NCI-H187 treated with DMSO at 0.1 percent for 48 hours (cell line): ENCODE measurements at places on chromosomes 2 and 18.

GRCh38 chr2:96533292-96534073 lies 3.1 kb upstream of the ARID5A start:
- DNase-seq: no peak

DNA sequence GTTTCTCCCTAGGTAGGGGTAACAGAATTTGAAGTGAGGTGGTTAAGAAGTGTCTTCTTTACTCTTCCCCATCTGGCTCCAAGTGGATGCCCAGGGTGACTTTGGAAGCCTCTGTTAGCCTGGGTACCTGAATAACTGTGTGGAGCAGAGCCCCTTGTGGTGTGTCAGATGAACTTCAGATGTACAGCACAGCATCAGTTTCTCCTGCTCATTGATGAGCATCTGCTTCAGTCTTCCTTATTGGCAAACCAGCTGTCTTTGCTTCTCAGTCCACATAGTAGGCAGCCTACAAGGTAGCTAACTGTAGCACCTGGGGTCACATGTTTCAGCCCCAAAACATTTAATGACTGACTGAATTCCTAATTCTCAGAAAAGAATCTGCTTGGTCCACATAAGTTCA lies 56.2 kb upstream of the ATP8B1 start:
- DNase-seq: no peak

- no peak for DNase-seq
Measured at GRCh38 chr2:44137872-44138551, 30.7 kb upstream of the PPM1B start.

DNA sequence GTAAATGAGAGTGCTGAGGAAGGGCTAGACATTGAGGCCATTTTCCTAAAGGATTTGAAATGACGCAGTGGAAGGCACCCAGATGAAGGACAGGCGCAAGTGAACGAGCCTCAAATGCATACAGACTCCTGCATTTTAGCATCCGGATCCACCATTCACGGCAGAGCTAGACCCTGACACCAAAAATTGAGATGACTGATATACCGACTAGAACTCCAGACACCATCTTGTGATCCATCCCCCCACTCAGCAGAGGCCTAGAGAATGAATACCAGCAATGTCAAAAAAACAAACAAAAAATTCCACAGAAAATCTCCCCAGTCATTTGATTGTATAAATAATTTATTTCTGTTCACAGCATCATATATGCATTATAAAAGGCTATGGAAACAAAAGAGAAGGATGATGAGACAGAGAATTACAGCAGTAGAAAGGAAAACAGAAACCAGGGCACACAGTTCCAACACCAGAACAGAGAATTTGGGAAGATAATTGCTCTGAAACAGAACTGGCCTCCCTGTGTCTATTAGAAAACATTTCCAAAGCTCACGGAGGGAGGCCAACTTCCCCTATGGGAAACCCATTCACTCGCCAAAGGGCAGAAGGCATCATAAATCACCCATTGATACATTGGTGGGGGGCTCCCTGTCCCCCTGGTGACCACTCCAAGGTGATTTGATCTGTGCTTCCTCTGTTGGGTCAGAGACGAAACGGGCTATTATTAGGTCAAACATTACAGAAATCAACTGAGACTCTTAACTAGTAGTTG lies 4.0 kb downstream of the ARL4C start:
- no peak for DNase-seq

GRCh38 chr18:41121116-41121826 lies 833.8 kb upstream of the PIK3C3 start:
- no peak for DNase-seq

- DNase-seq: no peak
Measured at GRCh38 chr2:232937278-232937906, 67.3 kb downstream of the SNORC start.

GRCh38 chr2:223759569-223760430 lies 77.6 kb downstream of the AP1S3 start:
- DNase-seq: no peak

- no peak for DNase-seq
Measured at GRCh38 chr2:127057371-127058245, 49.3 kb downstream of the BIN1 start.

DNA sequence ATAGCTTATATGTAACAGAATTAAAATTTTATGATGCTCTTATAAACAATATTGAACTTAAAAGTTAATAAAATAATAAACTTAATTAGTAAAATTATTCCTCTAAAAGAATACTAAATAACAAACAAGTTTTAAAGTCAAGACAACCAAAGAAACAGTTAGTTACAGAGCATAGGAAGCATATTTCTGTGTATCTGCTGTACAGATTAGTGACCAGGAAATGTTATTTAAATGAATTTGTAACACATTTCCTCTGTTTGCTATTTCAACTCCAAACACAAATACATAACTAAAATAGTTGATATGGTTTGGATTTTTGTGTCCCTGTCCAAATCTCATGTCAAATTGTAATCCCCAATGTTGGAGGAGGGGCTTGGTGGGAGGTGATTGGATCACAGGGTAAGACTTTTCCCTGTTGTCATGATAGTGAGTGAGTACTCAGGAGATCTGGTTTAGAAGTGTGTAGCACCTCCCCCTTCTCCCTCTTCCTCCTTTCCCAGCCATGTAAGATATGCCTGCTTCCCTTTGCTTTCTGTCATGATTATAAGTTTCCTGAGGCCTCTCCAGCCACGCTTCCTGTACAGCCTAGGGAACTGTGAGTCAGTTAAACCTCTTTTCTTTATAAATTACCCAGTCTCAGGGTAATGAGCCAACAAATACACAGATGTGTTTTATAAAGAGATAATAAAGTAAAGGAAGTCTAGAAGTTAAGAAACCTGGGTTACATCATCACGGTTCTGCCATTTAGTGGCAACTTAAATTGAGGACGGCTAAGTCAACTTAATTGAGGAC lies 51.8 kb downstream of the ROCK2 start:
- no peak for DNase-seq

DNA sequence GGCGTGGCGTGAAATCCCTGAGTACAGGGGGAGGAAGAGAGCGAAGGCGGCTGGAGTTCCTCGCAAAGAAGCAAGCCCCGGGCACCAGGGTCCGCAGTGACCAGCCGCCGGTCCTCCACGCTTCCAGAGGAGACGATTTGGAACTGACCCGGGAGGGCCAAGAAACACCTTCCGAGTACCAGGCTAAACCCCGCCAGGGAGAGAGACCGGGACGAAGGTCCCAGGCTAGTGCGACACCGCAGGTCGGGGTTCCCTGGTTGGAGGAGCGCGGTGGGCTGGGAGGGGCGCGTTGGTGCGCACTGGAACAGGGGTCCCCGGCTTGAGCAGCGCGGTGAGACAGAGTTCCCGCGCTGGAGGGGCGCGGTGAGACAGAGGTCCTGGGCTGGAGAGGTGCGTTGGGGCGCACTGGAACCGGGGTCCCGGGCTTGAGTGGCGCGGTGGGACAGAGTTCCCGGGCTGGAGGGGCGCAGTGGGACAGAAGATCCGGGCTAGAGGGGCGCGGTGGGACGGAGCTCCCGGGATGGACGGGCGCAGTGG lies 901 bp downstream of the WDFY1 start:
- no peak for DNase-seq

GRCh38 chr18:32956591-32957315 lies 183.9 kb upstream of the KLHL14 start:
- no peak for DNase-seq

GRCh38 chr2:121709776-121710469 lies 26.8 kb downstream of the NIFK start:
- no peak for DNase-seq

DNA sequence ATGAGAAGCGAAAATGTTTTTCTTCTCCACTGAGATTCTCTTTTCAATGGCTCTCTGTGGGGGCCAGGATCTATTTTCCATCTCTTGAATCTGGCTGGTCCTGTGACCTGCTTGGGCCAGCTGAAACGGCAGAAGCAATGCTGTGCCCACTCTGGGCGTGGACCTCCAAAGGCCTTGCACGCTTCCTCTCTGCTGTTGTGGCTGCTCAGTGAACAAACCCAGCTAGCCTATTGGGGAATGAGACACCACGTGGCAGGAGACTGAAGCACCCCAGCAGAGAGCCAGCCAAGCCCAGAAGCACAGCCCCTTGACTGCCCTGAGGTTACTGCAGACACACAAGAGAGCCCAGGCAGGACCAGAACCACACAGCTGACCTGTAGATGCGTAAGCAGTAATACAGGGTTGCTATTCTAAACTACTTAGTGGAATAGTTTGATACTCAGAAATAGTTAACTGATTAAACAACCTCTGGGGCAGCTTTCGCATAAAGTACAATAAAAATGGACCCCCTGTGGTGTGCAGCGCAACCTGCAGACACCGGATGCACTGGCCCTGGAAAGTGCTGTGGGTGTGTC lies 221.7 kb upstream of the SH3BP4 start:
- DNase-seq: no peak

- no peak for DNase-seq
Measured at GRCh38 chr2:212117926-212118325, 420.7 kb downstream of the ERBB4 start.

DNA sequence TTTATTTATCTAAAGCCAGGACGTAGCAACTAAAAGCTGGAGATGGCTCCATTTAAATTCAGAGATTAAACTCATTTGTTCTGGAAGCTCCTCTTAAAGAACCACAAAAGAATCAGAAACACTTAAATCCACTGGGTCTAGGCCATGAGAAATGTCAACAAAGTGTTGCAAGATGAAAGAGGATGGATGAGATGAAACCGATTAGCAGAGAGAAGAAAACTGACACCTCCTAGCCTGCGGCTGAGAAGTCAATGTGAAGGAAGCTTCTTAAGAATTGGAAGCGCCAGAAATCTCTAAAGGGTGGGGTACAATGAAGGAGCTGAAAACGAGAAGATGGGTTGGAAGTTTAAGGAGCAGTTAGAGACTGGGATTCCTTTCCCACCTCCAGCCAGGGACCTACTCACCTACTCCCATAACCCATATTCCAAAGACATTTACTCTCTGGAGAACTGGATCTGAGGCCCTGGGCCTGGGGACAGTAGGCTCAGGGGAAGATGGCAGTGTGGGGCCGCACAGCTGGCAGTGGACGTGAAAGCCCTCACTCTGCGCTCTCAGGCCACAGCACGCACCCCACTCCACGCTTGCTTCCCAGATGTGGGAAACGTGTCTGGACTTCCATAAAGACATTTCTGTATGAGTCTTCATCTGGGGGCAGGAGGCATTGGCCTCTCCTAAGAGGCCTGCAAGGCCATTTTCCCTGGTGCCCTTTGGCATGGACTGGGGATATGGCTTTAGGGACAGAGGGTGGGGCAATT lies 188.4 kb downstream of the LOXHD1 start:
- no peak for DNase-seq

- no peak for DNase-seq
Measured at GRCh38 chr18:38539371-38539770, 973.8 kb upstream of the CELF4 start.

GRCh38 chr18:78857314-78858150 lies 122.1 kb upstream of the SALL3 start:
- no peak for DNase-seq

DNA sequence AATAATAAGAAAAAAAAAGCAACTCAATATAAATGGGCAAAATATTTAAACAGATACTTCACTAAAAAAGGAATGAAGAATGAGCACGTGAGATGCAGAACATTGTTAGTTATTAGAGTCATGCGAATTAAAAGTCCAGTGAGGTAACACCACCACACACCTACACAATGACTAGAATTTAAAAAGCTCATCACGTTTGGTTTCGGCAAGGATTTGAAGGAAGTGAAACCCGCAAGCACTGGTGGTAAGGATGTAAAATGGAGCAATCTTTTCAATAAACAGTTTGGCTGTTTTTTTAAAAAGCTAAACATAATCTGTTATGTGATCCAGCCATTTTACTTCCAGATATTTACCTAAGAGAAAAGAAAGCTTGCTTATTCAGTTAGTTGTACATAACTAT lies 1181.6 kb upstream of the CELF4 start:
- DNase-seq: no peak

- DNase-seq: no peak
Measured at GRCh38 chr2:221943076-221943810, 355.6 kb downstream of the PAX3 start.

DNA sequence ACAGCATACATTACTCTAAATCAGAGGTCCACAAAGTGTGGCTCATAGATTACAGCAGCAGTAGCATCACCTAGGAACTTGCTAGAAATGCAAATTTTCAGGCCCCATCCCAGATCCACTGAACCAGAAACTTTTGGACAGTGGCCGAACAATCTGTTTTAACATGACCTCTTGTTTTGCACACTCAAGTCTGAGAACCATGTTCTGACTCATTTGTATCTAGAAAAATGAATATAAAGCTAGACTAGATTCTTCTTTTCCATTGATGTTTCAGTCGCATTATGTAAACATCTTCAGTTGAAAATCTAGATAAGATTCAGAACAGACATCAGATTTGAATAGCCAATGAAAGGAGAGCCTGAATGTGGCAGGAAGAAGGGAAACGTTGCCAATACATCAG lies 608.8 kb downstream of the LRP1B start:
- DNase-seq: no peak

DNA sequence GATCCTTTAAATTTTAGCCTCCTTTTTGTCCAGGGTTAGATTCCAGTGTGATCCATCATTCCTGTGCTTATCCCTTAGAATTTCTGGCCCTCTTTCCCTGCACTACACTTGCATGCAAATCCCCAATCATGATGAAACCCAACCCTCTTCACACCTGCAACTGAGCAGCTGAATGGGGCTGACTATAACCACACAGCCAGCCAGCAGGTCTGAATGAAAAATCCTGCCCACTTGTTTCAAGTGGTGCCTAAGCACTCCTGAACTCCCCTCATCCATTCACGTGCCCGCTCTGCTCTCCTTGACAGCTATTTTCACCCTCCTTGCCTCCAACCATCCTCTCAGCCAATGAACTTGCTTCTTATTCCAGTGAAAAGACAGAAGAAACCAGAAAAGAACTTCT lies 80.5 kb upstream of the AFF3 start:
- peak; percentile 53 for DNase-seq

DNA sequence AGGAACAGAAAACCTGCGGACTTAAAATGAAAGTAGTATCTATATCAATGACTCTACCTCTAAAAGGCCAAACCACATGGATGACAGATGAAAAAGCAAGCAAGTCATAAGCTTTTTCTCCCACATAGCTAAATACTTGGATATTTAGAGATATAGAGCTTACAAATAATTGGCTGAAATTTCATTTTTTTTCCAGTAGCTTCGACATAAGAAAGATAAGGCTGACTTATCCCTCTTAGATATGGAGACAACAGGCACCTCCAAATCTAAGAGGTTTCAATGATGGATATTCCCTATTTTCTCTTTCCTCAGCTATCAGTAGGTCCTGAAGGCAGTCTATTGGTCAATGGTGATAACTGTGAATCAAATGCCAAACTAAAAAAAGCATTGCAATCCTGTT lies 460.3 kb downstream of the MEIS1 start:
- no peak for DNase-seq

- DNase-seq: no peak
Measured at GRCh38 chr2:133232556-133232955, 335.7 kb downstream of the NCKAP5 start.

DNA sequence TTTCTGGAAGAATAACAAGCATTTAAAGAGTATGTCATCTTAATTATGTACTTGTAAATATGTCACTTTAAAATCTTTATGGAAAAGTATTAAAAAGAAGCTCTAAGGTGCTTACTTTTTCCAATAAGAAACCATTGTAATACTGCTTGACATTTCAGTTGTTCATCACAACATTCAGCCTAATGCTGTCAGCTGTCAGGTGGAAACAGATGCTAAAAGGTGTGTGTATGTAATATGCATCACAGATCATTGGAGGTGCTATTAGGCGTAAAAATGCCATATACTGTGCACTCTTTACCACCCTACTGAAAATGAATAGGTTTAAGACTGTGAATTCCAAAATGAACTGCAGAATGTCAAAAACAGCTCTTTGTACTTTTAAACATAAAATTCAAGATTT lies 40.3 kb downstream of the METTL8 start:
- DNase-seq: no peak

- no peak for DNase-seq
Measured at GRCh38 chr2:192515937-192516336, 321.2 kb upstream of the TMEFF2 start.

- DNase-seq: no peak
Measured at GRCh38 chr2:119059287-119059686, 99.3 kb downstream of the C1QL2 start.
